Esophagus squamous epithelium (tissue), 5 donors: ENCODE measurements at places on chromosomes 2 and 18.

GRCh38 chr18:60446821-60447220 lies 74.2 kb upstream of the MC4R start:
- DNase-seq, result no peak

DNA sequence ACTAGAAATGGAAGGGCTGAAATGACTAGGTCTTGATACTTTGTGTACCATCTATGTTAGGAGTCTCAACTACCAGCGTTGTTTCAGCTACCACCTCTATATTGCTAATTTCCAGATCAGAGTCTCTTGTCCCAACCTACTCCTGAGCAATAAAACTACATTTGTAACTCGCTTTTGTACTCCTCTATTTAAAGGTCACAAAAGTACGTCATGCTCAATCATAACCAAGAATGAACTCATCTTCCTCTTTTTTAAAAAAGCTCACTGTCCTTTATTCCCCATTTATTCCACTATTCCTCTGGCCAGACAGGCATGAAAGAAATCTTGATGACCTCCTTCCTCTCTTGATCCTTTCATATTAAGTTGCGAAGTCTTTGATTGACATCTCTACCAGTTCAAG lies 11.2 kb upstream of the MATN3 start:
- no peak for DNase-seq

- no peak for DNase-seq
Observed at GRCh38 chr2:105262651-105263091, 21.1 kb downstream of the GPR45 start.

DNA sequence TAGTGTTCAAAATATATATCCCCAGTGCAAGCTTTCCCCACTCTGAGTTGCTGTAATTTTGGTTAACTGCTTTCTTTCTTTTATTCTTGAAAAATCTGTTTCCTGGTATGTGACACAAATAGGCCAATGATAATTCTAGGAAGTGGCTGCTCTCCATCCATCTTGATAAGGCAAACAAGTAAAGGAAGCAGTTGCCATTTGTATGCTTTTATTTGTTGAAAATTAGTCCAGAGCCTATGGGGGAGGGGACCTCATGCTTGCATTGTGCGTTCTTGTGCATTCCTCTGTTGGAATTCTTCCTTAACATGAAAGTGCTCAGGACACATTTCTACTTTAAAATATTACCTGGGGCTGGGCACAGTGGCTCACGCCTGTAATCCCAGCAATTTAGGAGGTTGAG lies 111.2 kb upstream of the FSHR start:
- DNase-seq, result no peak

- no peak for DNase-seq
Observed at GRCh38 chr2:102294802-102295489, 16.4 kb upstream of the IL1RL1 start.

DNA sequence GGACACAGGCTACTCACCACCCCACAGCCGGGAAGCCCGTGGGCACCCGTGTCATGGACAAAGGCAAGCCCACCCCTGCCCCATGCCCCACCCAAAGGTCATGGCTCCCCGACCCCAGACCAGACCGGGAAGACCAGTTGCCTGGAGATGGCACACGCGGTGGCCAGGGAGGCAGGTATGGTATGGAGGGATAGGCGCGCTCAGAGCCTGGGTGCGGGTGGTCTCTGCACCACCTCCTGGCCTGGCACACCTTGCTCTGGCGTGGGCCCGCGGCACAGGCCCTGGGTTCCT lies 51.2 kb downstream of the BIN1 start:
- DNase-seq, result no peak

DNA sequence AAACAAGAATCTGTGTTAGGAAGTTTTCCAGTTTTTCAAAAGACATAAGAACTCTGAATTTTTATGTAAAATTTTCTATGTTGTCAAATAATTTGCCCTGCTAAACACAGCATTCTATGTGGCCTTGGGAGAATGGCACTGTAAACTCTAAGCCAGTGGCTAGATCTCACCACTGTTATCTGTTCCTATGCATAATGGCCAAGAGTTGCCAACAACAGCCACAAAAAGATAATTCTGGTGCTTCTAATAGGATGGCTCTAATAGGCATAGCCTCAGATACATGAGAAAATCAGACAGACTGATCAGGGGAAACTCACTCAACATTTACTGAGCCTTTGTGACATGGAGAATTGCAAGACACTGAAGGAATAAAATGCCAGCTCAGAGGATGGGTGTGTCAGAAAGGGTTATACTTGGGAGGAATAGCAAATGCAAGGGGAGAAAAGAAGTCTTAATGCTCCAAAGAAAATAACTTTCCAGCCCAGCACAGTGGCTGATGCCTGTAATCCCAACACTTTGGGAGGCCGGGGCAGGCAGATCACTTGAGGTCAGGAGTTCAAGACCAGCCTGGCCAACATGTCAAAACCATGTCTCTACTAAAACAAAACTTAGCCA lies 63.7 kb downstream of the COBLL1 start:
- DNase-seq, result no peak

DNA sequence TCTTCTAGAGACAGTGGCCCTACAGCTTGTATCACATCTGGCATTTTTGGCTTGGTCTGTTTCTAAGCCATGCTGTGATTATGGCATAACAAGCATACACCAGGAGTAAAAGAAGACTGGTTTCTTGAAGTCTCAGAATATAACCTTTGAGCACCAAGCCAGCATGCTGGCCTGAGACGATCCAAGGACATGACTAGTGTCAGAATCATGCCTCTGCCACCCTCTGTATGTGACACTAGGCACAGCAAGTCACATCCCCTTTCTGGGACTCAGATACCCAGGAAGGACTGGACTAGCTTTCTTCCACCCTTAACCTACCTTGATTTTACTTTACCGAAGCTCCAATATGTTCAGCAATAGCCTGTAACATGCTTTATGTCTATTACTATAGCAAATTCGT lies 345.5 kb downstream of the SETBP1 start:
- DNase-seq, result no peak

DNA sequence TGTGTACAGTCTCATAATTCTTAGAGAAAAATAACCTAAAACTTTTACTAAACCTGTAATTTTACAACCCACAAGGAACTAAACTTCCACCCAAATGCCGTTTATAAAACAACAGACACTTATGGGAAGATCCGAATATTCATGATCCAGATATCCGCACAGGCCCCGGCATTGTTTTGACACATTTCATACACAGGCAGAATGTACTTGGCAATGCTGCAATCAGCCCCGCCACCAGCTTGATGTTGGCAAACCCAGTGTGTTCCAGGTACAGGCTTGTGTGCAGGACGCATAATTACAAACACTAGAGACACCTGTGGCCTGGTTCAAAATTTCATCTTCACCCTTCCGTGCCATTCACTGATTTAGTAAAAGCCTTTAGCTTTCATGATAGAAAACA lies 393.0 kb upstream of the SALL3 start:
- DNase-seq, result no peak
